Activated CD4-positive, alpha-beta T cell treated with anti-CD3 and anti-CD28 coated beads, Interleukin-2, amount 50 U/mL, for 48 hours (primary cell): ENCODE measurements at places on chromosomes 16 and 17.

DNA sequence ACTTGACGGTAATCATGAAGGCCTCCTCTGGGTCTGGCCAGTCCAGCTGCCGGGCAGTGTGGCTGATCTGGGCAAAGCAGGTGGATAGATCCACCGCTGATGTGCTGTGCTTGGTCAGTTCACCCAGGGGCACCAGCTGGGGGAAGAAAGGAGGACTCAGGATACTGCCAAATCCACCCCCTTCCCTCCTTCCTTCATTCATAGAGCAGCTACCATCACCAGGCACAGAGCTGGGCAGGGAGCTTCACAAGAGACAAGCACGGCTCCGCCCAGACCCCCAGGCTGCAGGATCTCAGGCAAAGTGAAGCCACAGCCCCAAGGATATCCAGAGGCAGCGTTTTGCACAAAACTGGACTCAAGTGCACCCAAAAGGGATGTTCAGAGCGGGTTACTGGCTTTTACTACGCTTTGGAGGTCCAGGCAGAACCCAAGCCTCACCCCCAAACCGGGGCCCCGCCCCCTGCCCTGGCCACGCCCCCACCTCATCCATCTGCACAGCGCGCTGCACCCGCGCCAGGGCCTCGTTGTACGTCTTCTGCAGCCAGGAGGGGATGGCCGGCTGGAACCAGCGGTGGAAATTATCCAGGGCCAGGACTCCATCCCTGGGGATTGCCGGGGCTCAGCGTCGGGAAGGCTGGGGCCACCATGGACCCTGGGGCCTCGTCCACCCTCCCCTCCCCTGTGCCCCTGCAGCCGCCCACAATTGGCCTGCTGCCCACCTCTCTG, 9.1 kb downstream of the UNC13D start:
- DNase-seq: no peak

GRCh38 chr16:22027633-22028032, 19.7 kb downstream of the MOSMO start:
- DNase-seq: no peak

DNA sequence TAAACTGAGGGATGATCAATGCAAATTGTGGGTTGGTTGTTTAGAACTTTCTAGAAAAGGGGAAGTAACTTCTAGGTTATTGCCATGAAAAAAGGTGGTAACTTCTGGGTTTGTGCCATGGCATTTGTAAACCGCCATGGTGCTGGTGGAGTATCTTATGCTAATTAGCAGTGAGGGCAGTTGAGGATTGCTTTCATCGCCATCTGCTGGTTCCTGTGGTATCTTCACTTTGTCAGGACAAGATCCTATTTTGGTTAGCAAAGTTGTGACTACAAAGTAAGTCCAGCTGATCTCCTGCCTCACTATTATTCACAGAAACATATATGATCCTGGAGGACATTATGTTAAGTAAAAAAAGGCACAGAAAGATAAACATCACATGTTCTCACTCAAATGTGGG, 1332.3 kb downstream of the CDH11 start:
- no peak for DNase-seq

DNA sequence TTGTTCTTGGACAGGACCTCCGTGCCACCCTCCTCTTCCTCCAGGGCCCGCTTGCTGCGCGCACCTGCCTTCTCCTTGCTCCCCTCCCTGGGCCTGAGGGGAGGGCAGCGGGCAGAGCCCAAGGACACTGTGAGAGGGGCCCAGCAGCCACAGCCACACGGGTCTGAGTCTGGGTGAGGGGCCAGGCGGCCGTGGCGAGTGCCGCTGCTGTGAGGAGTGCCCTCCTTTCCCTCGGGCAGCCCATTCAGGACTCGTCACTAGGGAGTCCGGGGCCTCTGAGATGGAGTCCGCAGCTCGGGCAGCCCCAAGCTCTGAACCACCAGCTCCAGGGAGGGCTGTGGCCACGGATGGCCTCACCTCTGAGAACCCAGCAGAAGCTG, 5.6 kb downstream of the DUS1L start:
- no peak for DNase-seq

- DNase-seq: peak; percentile 83
Measured at GRCh38 chr17:27236717-27237315, 57.1 kb upstream of the WSB1 start.

- DNase-seq: no peak
Measured at GRCh38 chr16:48356633-48357376, 28.4 kb downstream of the SIAH1 start.

DNA sequence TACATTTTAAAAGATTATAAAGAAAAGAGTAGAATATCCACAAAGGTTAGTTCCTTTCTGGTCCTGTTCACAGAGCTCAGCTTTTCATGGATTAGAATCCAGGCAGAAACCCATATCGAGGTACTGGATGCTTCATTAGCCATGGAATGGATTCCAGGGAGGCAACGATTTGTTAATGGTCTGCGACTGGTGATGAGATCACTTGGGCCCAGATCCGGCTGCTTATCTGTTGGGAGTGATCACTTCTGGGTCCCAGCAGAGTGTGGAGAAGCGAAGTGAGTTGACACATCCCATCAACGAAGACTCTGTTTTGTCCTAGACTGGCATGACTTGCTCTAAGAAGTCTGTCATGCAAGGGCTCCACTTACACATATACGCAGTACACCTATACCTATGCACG, 165.8 kb downstream of the MAF start:
- no peak for DNase-seq

DNA sequence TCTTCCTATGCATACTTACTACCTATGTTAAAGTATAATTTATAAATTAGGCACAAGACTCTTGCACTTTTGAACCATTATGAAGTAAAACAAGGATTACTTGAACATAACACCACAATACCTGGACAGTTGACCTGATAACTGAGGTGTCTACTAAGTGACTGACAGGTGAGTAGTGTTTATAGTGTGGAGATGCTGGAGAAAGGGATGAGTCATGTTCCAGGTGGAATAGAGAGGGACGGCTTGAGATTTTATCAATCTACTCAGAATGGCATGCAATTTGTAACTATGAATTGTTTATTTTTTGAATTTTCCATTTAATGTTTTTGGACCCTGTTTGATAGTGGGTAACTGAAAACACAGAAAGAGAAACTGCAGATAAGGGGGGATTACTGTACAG, 287.6 kb downstream of the MAP2K6 start:
- no peak for DNase-seq

DNA sequence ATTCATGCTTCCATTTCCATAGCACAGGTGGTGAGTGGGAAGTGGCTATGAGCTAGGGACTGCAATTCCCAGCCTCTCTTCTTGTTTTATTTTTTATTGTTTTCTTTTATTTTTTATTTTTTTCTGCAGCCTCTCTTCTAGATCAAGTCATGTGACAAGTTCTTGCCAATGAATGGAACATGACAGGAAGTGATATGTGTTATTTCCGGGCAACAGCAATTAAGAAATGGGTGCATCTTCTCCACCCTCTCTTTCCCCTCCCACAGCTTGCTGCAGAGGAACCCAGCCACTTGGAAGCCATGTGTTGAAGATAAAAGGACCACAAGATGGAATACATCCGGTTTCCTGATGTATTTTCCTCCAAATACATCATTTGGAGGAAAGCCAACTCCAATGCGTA, 23.6 kb downstream of the IRX5 start:
- no peak for DNase-seq

- peak; percentile 30 for DNase-seq
Measured at GRCh38 chr16:89764711-89765201, 43.4 kb downstream of the ZNF276 start.

- no peak for DNase-seq
Measured at GRCh38 chr17:5598457-5598856, 14.1 kb upstream of the NLRP1 start.

DNA sequence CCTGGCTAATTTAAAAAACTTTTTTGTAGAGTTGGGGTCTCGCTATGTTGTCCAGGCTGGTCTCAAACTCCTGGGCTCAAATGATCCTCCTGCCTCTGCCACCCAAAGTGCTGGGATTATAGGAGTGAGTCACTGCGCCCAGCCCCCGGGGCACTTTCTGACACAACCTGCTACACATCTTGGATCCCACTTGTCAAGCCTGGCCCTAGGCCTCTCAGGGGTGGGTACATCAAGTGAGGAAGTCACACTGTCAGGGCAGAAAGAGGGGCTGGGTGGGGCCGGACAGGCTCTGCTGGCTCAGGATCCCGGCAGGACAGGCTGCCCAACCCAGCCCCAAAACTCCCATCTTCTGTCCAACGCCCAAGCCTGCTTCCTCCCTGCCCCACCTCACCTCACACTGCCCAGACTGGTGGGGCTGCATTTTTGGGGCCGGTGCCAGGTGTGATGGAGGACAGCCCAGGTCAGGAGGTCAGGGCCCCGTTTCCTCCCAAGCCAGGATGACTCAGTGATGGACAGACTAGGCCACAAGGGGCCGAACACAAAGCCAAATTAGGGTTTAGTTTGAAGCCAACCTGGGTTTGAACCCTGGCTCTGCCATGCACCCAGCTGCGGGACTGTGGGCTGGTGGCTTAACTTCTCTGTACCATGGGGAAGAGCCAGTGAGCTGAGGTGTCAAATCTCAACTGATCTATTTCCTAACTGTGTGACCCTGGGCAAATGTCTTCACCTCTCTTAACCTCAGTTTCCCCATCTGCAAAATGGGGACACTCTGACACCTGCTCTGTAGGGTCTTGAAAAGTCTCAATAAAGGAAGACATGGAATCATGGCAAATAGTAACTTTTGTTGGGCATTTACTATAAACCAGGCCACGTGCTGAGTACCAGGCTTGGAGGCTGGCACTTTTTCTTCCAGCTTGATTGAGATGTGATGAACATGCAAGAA, 8.9 kb upstream of the PPL start:
- no peak for DNase-seq

DNA sequence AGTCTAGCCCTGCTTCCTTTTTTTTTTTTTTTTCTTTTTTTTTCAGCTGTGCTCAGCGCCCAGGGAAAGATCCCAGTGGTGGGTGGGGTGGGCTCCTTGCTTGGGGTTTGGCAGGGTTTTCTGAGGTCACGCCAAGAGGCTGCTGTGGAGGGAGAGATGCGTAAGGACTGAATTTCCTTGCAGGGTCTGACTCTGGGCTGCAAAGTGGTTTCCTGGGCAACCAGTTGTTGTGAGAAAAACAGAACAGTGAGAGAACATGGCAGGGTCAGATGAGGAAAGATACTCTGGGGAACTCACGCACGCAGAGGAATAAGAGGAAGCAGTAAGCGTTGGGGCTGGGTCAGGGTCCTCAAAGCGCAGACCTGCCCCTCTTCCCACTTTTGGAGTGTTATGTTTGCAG, 119.5 kb downstream of the IRF8 start:
- no peak for DNase-seq

DNA sequence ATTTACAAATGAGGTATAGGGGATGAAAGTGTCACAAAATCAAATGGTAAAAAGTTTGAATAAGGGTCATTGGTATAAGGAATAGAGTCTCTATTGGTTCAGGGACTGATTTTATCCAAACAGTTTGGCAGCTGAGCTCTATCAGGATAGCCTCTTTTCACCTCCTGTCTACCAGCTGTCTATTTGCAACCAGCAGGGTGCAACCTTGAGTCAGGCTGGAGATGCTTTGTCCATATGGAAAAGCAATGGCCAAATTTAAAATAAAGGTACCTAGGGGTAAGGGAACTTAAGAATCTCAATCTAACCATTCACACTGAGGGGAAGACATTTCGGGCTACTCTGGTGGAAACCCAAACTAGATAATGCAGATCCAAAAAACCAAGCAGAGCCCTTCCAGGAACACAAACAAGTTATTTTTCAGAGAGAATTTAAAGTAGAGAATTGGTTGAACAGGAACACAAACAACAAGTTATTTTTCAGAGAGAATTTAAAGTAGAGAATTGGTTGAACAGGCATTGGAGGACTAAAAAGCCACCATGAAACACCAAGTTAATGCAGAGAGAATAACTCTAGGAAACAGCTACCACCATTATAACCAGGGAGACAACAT, 12.6 kb upstream of the CA10 start:
- peak; percentile 5 for DNase-seq

DNA sequence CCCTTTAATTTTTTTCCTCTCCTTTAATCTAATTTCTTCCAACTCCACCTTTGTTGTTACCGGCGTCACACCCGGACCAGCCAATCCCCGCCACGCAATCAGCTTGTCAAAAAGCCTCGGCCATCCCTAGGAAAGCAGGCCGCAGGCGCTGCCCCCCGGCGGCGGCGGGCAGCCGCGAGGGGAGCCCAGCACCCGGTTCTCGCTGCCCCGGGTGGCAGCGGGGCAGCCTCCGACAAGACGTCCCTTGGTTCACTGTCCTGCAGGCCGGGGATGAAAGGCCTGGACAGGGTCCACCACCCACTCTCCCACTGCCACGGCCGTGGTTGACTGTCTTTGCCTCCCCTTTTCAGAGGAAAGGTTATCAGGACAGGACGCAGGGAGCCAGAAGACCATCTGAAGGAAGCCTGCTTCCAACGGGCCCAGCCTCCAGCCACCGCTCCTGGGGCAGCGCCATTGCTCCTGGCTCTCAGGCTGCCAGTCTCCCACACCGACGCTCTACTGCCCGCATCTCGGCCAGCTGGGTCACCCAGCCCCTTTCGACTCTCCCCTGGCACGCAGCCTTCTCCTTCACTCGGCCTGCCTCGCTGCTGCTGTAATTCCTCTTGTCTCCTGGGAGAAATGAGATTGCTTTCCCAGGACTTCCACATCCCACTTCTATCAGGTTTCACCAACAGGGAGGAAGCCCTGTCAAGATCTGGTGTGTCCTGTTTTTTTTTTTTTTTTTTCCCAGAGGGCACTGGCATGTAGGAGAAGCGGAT, 2.8 kb upstream of the UBTF start:
- peak; percentile 64 for DNase-seq

DNA sequence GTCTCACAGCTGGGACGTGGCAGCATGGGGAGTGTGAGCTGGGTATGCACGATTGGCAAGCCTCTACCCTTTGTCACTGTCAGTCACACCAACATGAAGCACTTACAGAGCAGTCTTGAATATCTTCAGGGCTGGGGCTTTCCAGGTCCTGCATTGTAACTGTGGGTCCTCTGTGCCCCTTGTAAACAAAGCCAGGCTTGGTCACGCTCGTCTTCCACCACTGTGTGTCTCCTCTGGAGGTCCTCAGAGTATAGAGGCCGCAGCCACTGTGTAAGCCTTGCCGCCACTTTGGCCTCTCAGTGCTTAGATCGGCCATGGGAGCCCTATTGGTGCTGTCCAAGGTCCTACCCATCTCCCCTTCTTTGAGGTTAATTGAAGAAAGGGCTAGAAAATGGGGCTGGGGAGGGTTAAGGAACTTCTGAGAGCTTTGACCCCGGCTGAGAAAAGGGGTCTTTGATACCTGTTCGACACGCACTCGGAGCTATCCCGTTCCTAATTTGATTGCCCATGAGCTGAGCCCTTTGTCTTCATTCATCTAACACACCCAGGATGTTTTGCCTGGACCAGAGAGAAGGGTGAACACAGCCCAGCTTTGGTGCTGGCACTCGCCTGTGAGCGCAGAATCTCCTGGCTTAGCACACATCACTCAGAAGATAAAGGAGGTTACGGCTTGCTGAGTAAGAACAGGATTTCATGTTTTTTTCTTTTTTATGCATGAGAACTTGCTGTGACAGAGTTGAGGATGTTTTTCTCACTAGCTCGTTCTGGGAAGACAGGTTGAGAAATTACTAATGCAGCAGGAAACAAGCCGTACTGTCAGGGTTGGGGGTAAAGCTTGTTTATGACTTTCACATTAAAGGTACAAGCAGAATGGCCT, 267.9 kb downstream of the CPPED1 start:
- DNase-seq: peak; percentile 57
